ENCODE measurements at places on chromosomes 16 and 17. TPM values are rescaled to one million over a fixed set of nuclear protein-coding genes. Genes with fewer than 3 reads are reported as not detected.
A peak's percentile ranks its signal among the peaks of the same experiment; 100 is the strongest.

DNA sequence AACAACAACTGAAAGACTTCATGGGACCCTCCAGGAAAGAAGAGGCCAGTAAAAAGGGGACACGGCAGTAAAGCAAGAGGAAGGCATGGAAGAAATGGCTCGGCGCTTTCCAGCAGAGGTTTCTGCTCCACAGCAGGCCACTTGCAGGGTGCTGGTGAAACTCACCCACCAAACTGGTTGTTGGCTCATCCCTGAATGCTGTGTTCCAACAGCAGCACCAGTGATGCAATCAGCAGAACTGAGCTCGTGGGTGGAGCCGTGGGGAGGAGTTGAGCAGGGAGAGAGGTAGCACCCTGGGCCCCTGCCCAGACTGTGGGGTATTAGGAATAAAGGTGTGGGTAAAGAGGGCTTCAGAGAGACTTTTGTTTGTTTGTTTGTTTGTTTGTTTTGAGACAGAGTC is 62.8 kb upstream of the ADCY9 start:
- no peak for DNase-seq

- DNase-seq, result no peak
Measured at GRCh38 chr17:77317091-77317750, 176.5 kb downstream of the SEC14L1 start.

DNA sequence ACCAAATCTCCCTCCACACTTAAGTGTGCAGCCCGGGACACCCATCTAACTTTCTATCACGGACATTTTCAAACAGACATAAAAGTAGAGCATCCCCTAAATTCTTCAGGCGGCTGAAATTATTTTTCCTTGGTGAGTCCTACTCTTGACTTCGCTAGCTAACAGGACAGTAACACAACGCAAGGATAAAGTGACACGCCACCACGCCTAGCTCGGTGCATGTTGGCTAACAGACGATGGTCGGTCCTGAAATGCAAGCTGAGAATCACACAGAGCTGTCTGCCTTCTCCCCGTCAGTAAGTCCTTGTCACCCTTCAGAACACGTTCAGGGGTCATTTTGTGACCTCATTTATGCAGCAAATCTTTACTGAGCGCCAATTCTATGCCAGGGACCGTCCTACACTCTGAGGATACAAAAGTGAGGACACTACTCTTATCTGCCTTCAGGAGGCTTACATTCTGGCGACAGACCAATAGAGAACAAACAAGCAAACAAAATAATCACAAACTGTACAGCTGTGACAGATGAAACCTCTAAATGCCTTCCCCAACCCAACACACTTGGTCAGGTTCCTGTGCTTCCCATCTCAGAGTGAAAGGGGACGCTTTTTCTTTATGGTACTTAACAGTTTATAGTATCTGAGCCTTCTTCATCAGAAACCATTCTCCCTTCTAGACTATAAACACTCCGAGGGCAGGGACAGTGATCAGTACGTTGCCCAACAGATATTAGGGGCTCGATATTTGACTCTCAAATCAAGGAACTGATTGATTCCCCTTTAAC is 1.3 kb downstream of the NTAN1 start:
- no peak for DNase-seq

Gene KCNG4
- not detected for polyA plus RNA-seq

DNA sequence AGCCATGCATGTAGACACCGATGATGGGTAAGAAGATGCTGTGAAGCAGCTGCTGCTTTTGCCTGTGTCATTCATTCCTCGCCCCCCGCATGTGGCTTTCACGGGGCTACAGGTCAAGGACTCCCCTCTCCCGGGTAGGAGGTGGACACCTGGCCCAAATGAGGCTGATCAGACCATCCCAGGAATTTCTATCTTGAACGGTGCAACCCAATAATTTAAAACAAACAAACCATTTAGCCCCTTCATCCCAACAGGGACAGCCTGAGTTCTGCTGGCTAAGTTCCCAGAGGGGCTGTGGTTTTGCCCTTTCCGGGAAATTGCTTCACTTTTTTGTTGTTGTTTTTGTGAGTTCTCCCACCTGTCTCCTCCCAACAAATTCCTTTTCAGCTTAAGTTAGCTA is 137.7 kb upstream of the CDH5 start:
- no peak for DNase-seq

Gene CEP112
- 1.1 TPM for polyA plus RNA-seq

- DNase-seq, result no peak
Measured at GRCh38 chr17:28046034-28046825, 3.8 kb downstream of the NLK start.

GRCh38 chr16:13909872-13910303 is 10.1 kb upstream of the ERCC4 start:
- no peak for DNase-seq

DNA sequence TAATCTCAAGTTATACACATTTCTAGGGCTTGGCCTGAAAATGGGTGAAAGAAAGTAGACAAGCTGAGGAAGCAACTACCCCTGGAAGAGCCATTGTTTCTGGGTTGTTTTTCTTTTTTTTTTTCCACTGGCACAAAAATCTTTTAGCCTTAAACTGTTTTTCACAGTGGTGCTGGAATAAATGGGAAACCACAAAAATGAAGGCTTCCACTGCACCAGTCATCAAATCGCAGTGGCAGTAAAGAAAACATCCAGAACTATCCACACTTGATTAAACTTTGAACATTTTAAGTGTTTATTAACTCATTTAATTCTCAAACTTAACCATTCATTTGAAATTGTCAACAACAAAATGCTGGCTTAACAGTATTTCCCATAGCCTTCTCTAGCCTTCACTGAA is 14.3 kb downstream of the CMTM4 start:
- DNase-seq, result no peak

DNA sequence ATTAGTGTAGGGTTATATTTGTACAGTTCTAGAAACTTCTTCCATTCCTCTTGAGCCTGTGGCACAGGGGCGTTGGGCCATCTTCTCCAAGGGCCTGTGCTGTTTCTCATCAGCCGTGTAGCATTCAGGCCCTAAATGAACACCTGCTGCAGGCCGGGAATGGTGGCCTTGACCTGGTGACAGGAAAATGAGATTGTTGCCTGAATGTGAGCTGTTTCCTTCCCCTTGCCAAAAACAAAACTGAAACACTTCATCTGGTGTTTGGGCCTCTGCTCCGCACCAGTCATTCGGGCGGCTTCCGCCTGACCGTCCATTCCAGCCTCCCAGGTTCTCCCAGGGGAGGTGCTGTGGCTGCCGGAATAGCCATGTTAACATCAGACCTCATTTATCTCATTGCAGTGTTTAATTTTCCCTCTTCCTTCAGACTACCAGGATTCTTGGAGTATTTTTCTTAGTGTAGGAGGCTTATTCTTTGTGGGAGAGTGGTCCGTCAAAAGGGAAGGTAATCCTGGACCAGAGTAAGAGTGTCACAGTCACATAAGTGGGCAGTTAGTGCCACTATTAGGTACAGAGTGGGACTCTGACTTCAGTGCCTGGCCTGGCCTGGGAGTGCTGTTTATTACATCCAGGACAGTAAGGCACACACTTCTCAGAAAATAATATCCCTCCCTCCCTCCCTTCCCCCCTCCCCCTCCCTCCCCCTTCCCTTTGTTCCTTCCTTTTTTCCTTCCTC is 61.9 kb downstream of the WWP2 start:
- DNase-seq, result no peak

DNA sequence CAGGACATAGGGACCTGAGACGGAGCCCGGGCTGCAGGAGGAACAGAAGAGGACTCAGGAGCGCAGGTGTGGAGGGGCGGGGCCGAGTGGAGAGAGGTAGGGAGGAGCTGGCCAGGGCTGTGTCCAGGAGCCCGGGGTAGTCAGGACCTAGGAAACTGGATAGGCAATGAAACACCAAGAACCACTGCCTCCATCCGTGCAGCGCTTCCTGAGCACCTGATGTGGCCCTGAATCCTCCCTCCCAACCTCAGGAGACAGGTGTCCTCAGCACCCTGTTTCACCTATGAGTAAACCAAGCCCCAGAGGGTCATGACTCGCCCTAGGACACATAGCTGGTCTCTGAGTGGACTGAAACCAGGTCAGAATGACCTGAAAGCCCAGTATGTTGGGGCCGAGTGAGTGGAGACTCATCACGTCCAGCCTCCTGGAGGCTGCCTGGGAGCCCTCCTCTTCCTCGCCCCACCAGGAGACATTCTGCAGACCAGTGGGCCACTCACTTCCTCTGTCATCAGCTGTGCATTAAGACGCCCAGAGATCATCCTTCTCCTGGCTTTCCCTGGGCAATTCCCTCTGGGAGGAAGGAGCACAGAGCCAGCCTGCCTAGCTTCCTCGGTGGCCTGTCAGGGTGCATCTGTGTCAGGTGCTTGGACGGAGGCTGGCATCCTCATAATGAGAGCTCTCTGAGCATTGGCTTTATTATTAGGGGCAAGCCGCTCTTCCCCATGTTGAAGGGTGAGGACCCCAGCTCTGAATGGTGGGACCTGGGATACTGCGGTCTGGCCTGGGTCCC is 72.8 kb downstream of the SCNN1B start:
- DNase-seq, result no peak

GRCh38 chr16:80527297-80527696 is 13.5 kb upstream of the DYNLRB2 start:
- no peak for DNase-seq

Gene CEMP1
- polyA plus RNA-seq, result 0.06 TPM

Gene HOXB6
- polyA plus RNA-seq, result 1.1 TPM

Gene MRPL27
- polyA plus RNA-seq, result 70.2 TPM

- DNase-seq, result no peak
Measured at GRCh38 chr17:70857351-70857750, 688.0 kb downstream of the KCNJ2 start.

GRCh38 chr16:56350491-56351405 is 74.6 kb downstream of the AMFR start:
- DNase-seq, result no peak

GRCh38 chr16:10791048-10791447 is 27.5 kb downstream of the TVP23A start:
- DNase-seq, result no peak

DNA sequence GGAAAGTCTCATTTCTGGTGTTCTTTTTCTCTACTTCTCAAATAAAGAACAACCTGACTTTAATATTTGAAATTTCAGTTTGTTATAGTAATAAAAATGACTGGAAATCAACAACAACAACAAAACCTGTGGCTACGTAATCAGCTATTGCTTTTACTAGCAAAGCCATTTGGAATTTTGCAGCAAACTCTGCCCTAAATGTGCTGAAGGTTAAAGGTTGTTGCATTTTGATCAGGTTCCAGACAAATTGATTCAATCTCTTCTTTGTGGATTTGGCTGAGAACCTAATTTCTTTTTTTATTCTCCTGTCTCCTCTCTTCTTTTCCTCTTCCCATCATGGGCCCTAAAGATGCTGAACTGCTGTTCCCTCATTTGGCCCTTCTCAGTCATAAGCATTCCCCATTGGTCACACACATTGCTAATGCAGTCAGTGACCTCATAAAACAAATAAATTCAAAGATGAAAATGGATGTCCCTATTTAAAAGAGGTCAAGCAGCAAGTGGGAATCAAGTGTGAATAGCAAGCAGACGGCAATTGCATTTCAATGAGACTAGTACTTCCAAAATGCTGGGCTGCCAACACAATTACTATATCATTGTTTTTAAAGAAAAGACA is 795.1 kb upstream of the CDH8 start:
- no peak for DNase-seq

DNA sequence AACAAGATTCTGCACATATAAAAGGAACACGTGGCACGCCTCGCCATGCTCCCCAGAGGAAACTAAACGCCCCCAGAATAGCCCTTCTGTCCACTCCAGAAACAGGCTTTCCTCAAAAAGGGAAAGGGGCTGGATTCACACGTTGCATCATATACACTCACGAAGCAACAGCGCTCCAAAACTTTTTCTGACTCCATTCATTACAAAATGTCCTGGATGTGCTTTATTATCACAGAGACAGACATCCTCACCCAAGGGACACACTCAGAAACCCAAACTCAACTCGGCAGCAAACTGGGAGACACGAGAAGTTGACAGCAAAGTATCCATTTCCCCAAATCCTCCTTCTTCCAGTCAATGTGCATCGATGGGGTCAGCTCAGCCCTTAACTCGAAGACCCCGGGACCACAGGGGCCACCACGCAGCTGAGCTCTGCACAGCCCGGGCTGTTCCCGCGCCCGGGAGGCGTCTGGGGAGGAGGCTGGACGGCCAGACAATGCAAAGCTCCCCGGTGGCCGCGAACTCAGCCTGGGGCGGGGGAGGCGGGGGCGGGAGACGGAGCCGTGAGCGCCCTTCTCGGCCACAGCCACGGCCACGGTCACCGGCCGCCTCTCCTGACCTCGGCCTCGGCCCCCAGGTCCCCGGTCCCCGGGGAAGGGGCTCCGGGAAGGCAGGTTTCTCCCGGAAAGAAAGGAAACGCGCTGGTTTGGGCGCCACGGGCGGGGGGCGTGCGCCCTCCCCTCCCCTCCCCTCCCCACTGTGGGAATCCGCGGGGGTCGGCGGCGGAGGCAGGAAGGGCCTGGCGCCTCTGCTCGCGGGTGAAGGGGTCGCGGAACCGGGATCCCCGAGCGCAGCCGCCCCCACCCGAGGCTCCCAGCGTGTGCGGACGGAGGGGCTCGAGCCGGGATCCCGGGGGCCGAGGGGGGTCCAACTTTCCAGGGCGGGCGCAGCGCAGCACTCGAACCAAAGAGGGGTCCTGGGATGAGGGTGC is 1.2 kb downstream of the NXN start:
- no peak for DNase-seq

DNA sequence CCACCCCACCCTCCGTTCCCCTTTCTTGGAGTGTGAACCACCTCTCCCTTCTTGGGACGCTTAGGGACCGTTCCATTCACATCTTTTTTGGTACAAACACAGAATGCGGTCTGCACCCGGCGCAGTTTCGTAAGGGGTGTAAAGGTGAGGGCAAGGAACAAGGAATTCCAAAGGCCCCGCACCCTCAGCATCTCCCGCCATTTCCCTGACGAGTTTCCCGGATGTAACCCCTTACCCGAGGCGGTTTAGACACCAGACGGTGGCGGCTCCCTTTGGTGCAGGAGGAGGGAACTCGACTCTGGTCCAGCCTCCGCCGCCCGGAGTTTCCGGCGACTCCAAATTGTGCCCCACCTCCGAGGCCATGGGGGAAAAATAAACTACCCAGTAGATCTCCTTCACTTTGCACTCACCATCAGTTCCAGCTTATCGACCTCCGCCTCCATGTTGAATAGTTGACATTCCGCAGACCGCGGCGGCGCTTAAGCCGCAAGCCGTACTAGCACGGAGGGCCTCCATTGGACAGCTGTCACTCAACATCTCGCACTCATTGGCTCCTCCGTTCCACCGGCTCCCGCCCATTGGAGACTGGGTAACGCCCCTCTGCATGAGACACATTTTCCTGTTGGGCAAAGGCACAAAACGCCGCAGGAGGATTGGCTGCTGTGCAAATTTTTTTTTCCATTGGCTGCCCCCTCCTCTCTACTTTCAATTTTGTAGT is at the start of gene SKA2:
TSS of gene SKA2 (minus strand) at position 466 of the 718 bp plus-strand sequence. CDS start at position 443, 23 bp downstream.
- DNase-seq, result peak; percentile 95

DNA sequence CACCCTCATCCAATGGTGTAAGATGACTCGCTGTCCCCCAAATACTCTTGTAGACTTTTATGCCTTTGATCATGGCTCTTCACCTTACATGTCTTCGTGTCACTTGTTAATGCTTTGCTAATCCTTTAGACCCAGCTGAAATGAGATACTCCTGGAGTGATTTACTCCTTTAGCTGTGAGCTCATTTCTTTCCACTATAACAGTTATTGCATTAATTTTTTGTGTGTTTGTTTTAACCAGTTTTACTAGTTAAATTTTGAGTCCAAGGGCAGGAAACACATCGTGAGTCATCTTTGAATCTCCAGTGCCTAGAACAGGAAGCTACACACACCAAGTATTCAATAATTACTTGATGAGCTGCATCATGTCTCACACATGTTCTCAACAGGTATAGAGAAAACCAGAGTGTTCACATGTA is 6.5 kb upstream of the CTCF start:
- DNase-seq, result no peak
